ENCODE measurements at places on chromosomes 2 and 18.
A peak's percentile ranks its signal among the peaks of the same experiment; 100 is the strongest.

DNA sequence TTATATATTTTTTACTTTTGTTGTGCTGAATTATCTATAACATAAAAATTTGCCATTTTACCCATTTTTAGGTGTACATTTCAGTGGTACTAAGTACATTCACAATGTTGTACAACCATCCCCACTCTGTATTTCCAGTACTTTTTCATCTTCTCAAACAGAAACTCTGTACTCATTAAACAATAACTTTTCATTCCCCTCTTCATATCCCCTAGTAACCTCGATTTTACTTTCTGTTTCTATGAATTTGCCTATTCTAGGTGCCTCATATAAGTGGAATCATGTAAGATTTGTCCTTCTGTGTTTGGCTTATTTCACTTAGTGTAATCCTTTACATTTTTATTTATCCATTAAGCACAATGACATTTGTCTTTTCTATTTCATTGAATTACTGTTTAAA is 51.3 kb downstream of the GTF2A1L start:
- DNase-seq, result no peak

GRCh38 chr2:170339750-170340692 is 162.1 kb downstream of the MYO3B start:
- no peak for DNase-seq

DNA sequence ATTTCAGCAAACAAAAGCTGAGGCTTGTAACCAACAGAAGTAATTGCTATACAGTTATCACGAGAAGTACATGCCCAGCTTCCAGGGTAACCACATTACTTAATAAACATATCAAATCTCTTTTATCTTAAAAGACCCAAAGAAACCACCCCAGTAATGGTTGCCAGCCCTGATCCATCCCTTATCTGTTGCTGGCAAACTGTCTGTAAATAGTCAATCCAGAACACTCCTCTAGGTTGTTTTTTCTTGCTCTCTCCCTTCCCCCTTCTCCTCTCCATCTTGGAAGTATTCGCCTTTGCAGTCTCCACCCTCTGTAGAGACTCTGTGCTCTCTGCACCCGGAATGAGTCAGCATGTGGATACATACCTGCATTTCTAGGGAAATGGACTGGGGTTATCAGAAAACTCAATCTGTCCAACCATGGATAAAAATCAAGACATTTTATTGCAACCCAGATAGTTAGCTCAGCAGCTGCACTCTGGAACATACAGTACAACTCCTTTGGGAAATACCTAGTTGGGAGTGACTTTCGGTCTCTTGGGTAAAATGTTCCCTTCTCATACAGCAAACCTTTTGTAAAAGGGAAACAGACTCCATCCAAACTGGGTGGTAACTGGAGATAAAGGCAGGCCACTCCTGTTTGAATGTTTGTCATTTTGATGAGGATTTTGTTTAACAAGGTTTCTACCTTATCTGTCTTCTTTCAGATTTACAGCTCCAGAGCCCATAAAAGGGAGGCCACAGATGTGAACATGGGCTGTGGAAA is 123.5 kb upstream of the FOSL2 start:
- DNase-seq, result no peak

GRCh38 chr18:24793742-24794141 is 333.3 kb downstream of the HRH4 start:
- DNase-seq, result no peak

GRCh38 chr2:231117922-231118613 is 6.8 kb downstream of the HTR2B start:
- no peak for DNase-seq

- DNase-seq, result no peak
Measured at GRCh38 chr2:1693723-1694122, 50.6 kb downstream of the PXDN start.

- DNase-seq, result no peak
Measured at GRCh38 chr2:172334988-172335387, 92.4 kb upstream of the ITGA6 start.

DNA sequence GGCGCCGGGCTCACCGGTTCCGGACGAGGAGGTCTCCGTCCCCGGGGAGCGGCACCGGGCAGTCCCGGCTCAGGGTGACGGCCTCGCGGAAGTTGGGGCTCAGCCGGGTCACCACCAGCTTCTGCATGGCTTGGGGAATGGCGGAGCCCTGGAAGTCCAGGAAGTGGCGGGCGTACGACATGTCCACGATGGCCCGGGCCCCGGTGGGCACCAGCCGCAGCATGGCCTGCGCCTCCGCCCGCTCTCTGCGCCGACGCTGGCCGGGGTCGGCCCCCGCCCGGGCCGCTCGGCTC is 157 bp downstream of the PTGR3 start:
- peak; percentile 40 for DNase-seq

GRCh38 chr18:35695803-35696202 is 114.3 kb downstream of the GALNT1 start:
- DNase-seq, result no peak

- DNase-seq, result no peak
Measured at GRCh38 chr2:48423376-48423775, 106.6 kb upstream of the STON1 start.

GRCh38 chr18:12737243-12737902 is 34.5 kb downstream of the PSMG2 start:
- no peak for DNase-seq

DNA sequence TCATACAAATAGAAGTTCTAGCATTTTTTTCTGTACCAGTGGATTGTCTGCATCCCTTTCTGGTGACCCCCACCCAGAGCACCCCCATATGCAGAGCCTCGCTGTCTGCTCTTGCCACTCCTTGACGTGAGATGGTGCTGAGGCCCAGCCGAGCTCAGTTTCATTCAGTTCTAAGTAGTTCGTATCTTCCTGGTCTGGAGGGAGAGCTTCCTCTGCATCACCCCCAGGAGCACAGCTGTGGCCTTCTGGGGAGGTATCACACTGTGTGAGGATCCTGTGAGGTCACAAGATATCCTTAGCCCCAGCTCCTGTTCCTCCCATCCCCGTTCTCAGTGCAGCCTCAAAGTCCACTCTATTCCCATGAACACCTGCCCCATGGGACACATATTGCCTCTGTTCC is 132.7 kb downstream of the PTGR3 start:
- DNase-seq, result no peak

DNA sequence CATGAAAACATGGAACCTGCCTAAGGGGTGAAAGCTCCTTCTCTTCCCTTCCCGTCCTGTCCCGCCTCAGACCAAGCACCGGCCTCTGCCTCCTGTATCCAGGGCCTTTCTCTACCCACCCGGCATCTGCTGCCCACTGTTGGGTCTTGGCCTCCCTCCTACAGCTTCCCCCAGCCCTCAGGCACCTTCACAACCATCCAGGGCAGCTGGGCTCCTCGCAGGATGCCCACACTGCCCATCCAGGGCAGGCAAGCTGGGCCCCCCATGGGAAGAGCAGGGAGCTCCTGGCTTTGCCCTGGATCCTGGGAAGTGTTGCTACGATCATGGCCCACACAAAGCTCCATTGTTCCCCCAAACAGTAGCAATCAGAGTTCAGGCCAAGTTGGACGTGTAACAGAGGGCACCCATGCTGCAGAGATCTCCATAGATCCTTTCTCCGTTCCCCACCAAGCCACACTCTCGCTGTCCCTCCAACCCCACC is 206.6 kb downstream of the NDUFA10 start:
- DNase-seq, result peak; percentile 4

DNA sequence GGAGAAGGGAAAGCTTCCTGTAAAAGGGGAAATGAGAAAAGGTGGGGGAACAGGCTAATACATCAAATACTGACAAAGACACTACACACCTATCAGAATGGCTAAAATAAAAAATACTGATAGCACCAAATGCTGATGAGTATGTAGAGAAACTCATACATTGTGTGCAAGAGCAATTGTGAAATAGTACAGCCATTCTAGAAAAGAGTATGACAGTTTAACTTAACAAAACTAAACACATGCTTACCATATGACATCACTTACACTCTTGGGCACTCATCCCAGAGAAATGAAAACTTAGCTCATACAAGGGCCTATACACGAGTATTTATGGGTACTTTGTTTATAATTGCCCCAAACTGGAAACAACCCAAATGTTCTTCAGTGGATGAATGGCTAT is 53.4 kb downstream of the ZNF638 start:
- DNase-seq, result no peak

DNA sequence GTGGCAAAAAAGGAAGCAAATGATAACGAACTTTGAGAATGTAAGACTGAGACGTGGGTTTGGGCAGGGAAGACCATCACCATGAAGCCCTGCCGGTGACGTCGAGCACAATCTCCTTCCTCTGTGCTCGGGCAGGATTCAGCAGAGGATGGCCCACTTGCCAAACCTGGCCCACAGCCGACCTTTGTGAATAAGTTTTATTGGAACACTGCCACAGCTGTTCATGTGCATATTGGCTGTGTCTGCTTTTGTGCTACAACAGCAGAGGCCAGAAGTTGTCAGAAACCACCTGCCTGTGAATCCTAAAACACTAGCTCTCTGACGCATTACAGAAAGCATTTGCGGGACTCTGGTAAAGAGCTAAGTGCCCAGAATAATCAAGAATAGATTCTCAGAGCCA is 223.9 kb downstream of the MYT1L start:
- no peak for DNase-seq

- no peak for DNase-seq
Measured at GRCh38 chr2:12089001-12089400, 342.6 kb downstream of the LPIN1 start.

GRCh38 chr2:65043001-65043400 is 13.2 kb upstream of the CEP68 start:
- DNase-seq, result no peak

DNA sequence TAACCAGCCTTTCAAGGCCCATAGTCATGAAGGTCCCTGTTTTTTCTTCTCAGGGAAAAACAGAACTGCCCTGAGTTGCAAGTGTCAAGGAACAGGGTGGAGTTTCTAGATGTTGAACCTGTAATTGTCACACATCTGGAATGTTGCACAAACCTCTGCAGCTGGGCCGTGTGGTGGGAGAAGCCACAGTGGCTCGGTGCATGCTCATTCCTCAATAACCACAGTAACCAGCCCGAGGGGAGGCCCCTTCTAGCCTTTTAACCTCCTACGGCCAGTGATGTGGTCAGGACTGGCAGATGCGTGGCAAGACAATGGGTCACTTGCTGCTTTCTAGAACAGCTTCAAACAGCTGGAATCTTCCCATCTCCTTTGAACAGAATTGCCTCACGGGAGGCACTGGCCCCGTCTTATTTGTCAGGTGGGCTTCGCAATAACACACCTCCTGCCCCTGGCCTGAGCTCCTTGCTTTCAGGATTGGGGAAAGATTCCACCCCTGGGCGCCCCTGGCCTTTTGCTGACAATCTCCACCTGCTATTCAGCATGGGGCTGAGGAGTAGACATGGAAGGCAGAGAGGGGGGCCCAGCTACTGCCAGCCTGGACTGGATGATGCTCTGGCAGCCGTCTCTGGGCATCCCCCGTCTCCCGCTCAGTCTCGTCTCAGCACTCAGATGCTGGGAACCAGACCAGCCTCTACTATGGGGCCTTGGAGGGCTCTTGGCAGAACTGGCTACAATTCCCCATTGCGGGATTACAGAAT is 102.9 kb downstream of the KLHL29 start:
- DNase-seq, result no peak

DNA sequence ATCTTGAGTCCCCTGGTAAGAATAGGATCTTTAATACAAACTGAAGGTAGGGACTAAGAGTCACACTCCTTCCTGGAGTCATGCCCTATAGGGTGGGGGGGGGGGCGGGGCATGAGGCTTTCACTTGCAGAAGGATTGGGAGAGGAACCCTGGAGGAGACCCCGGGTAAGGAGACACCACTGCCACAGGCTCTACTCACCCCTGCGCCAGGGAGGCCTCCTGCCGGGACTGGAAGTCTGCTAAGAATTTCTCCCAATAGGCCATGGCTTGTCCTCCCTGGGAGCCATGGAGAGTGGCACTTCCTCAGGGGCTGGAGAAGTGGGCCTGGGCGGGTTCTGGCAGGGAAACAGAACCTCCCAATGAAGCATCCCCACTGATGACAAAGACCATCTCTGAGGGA is 645.3 kb upstream of the RAB6C start:
- DNase-seq, result no peak

GRCh38 chr2:57343391-57344006 is 703.1 kb upstream of the VRK2 start:
- no peak for DNase-seq

GRCh38 chr2:209091056-209091455 is 332.8 kb upstream of the MAP2 start:
- no peak for DNase-seq

DNA sequence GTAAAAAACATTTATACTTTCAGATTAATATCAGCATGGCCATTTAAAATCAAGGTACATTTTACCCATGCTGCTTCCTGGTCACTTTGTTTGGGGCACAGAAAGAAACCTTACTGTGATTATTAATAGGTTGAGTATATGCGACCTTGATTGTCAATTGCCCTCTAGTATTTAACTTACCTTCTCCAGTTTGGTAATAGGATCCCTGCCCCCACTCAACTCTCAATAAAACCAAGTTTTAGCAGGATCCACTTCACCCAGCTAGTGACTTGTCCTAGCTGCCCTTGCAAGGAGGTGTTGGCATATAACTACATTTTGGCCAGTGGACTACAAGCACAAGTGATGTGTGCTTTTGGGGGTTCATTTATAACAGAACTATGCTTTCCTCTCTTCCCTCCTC is 34.3 kb downstream of the FANCL start:
- DNase-seq, result no peak

DNA sequence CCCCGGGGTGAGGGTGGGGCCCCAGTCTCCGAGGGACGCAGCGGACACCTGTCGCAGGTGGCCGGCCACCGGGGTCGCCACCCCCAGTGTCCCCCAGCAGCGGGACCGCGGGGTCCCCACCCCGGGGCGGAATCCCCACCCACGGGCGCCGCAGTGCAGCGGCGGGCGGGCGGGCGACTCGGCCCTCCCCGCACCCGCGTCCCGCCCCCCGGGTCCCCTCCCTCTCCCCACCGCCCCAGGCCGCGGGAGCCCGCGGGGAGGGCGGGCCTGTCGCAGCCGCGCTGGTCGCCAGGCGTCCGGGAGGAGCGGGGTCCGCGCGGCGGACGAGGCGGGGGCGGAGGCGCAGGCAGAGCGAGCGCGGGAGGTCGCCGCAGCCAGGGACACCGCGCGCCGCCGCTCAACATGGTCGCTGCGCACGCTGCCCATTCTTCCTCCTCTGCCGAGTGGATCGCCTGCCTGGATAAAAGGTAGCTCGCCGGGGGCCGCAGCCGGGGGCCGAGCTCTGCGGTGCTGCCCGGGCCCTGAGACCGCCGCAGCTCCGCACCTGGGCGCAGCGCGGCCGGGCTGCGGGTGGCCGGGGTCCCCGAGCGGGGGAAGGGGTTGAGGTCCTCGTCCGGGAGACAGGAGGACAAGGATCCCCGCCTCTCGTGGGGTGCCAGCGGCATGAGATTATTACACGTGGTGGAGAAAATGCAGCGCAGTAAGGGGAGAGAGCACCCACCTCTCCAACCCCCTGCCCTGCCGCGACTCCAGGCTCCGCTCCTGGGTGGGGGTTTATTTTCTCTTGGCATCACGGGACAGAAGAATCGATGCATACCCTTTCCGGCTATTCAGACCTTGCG is at the start of gene RAPGEF4:
Gene RAPGEF4 (plus strand): TSS at position 264 of the 842 bp plus-strand sequence. CDS start 139 bp downstream, at position 403.
- DNase-seq, result no peak

All from activated CD4-positive, alpha-beta T cell treated with anti-CD3 and anti-CD28 coated beads, Interleukin-2, amount 10 ng/mL, durations not matched to agents 7 days and 5 days (primary cell).